ENCODE measurements at places on chromosomes 3 and 15. TPM values are rescaled to one million over a fixed set of nuclear protein-coding genes. Genes with fewer than 3 reads are reported as not detected.

DNA sequence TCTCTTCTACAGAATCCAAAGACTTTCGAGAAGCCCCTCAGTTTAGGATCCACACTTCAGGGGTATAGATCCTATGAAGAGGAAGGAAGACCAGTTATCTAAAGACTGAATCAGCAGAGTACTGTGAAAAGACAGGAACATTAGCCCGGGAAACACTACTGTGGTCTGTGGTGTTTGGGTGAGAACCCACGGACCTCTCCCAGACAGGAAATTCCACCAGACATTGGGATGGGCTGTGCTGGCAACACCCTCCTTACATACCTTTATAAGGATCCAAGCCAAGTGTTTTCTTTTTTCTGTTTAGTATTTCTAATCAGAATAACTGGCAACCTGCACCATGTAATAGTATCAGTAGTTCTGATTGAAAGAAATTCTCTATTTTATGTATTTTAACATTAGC is 14.1 kb downstream of the TMEM207 start:
- DNase-seq = peak; percentile 66

GRCh38 chr3:157438194-157438730 is 1.6 kb downstream of the PTX3 start:
- DNase-seq = peak; percentile 41

- DNase-seq = no peak
Observed at GRCh38 chr3:128348805-128349531, 117.7 kb downstream of the DNAJB8 start.

DNA sequence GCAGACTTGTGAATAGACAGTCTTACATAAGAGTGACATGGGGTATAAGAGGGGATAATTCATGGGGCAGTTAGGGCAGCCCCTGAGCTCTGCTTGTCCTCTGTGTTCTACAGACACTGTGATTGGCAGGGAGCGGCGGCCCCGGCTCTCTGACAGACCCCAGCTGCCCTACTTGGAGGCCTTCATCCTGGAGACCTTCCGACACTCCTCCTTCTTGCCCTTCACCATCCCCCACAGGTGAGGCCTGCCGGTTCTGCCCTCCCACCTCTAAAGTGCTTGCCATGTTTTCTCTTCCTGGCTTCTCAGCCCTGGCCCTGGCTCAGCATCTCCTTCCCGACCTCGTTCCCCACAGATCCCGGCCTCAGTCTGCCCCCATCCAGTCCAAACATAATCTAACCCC is 3.4 kb downstream of the CYP1A2 start:
- no peak for DNase-seq

GRCh38 chr3:111691293-111691909 is 96.3 kb upstream of the ZBED2 start:
- DNase-seq = peak; percentile 39

GRCh38 chr3:41362638-41363559 is 163.6 kb downstream of the CTNNB1 start:
- no peak for DNase-seq

DNA sequence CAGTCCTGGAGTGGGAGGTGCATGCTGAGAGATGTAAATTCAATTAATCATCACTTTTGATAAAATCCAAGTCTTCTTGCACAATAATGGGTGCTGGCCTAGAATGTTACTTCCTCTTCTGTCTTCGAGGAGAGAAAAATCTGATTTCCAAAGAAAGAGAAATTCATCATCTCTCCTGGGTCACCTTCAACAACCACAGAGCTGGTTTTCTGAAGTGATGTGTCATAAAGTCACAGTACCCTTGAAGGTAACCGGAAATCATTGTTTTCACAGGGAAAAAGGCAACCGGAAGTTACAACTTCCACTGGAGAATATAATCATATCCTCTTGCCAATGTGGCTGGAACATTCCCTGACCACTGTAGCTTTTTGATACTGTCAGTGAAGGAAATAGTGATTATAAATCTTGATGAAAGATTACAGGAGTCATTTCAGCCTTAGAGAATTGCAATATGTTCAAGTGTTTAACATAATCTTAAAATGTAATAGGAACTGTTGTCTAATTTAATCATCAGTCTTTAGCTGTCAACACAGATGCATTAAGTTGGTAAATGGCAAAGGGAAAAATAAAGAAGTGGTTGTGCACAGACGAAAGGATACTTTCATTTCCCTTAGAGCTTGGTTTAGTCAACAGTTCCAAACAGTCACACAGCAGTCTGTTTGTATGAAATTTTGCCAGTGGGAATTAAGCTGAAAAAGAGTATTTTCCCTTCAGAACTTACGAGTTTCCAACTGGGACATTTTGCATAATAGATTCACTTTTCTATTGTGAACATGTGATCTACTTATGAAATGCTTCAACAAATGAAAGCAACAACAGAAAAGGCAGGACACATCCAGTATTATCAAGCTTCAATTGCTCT is 106.5 kb upstream of the SLC4A7 start:
- peak; percentile 65 for DNase-seq

DNA sequence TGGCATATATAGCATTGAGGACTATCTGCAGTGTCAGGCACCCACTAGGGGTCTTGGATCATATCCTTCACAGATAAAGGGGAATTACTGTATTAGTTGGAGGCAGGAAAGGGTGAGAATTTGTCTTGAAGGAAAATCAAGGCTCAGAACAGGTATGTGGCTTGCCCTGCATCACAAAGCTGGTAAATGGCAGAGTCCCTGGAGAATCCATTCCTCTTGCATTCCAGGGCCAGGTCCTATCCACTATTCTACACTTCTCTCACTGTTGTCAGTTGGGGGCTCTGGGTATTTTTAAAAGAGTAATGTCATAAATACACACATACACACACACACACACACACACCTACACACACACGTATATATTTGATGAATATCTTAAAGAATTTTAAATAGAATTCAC is 19.8 kb upstream of the FGF12 start:
- DNase-seq = no peak

DNA sequence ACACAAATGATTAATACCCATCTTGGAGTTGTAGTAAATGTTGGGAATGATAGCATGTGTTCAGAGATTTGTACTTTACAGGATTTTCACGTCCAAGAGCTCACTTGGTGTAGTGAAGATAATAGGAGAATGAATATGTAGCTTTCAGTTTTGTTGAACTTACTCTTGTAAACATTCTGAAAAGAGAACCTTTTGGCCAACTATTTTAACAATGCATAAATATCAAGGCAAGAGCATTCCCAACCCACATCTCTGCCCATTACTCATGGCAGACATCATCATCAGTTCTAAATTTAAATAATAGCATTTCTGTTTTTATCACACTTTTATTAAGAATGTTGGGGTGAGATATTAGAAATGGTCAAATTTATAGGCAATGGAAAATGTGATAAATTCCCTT is 465.2 kb upstream of the TPRG1 start:
- peak; percentile 44 for DNase-seq

- DNase-seq = no peak
Observed at GRCh38 chr3:141288336-141288990, 56.8 kb downstream of the PXYLP1 start.

DNA sequence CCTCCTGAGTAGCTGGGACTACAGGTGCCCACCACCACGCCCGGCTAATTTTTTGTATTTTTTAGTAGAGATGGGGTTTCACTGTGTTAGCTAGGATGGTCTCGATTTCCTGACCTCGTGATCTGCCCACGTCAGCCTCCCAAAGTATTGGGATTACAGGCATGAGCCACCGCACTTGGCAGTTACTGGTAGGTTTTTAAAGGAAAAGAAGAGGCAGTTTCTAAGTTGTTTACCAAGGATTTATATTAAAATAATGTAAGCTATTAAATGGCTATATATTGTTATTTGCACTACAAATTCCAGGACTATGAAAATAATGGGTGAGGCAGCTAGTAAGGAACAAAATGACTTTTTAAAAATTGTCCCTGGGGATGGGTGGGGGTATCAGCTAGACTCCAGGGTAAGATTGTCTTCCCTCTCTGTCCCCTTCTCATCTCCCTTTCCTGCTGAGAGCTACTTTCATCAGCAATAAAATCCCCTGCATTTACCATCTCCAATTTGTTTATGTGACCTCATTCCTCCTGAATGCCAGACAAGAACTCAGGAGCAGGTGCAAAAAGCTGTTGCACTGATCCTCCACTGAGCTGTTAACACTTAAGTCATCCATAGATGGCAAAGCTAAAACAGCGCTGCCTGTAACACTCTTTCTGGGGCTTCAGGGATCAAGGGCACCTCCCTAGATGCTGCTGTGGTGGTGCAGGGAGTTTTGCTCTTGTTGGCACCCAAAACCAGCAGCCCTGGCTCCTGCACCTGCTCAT is 165.2 kb downstream of the ZPLD1 start:
- no peak for DNase-seq

GRCh38 chr15:55766676-55767075 is 23.7 kb upstream of the PRTG start:
- no peak for DNase-seq

GRCh38 chr15:81115054-81115939 is 18.8 kb upstream of the CFAP161 start:
- DNase-seq = no peak

The TIMP4 gene
- 2.9 TPM for total RNA-seq

The PTPN23 gene
- total RNA-seq = 40.4 TPM

The LNP1 gene
- total RNA-seq = 2.6 TPM

The ST3GAL6 gene
- 4.8 TPM for total RNA-seq

The LHFPL4 gene
- total RNA-seq = 0.11 TPM

The FBXL22 gene
- 0.34 TPM for total RNA-seq

The RPL39L gene
- total RNA-seq = 6.5 TPM

The EPHB3 gene
- 17.2 TPM for total RNA-seq
